ENCODE measurements at places on chromosomes 16 and 17.

DNA sequence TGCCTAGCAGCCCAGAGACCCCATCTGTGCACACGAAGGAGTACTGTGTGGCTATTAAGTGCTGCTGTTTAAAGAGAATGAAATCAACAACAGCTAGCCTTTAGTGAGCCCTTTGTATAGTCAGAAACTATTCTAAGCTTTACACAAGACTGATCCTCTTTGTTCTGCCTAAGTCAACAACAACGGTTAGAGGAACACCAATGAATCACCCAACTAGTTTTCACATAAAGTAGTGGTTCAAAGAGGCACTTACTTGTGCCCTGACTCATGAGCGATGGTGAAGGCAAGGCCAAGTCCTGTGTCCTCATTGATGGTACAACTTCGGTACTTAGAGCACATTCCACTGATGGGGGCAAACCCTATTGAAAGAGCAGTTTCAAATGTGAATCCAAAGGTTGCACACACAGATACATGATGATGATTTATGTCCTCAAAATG is 75.8 kb downstream of the ADAMTS18 start:
- DNase-seq = no peak

- DNase-seq = no peak
These were observed 20.9 kb upstream of the ABCC1 start for GRCh38 chr16:15928261-15929104.

GRCh38 chr17:9805769-9806168 is 14.4 kb upstream of the DHRS7C start:
- no peak for DNase-seq

- no peak for DNase-seq
These were observed 1.7 kb downstream of the TNFRSF13B start for GRCh38 chr17:16969931-16970906.

- DNase-seq = no peak
These were observed 13.6 kb downstream of the TAC4 start for GRCh38 chr17:49834118-49834743.

DNA sequence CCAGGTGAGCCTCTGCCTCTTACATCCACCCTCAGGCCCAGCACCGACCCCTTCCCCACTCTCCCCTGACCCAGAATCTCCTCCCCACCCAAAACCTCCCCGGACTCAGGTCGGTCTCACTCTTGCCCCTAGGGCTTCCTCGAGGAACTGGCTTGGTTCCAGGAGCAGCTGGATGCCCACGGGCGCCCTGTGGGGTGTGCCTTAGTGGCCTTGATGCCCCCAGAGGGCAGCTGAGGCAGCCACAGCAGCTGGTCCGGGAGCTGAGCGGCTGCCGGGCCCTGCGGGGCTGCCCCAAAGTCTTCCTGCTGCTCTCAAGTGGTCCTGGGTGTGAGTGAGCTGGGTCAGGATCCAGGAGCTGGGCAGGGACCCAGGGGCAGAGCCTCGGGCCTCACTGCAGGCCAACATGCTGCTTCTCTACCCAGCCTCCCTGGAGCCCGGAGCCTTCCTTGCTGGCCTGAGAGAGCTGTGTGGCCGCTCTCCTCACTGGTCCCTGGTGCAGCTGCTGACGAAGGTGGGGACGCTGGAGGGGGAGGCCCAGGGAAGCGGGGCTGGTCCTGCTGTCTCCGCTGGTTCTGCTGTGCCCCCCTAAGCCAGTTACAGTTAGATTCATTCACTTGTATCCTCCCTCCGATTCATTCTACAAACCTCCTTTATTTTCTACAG is 9.6 kb downstream of the ZNF213 start:
- no peak for DNase-seq

DNA sequence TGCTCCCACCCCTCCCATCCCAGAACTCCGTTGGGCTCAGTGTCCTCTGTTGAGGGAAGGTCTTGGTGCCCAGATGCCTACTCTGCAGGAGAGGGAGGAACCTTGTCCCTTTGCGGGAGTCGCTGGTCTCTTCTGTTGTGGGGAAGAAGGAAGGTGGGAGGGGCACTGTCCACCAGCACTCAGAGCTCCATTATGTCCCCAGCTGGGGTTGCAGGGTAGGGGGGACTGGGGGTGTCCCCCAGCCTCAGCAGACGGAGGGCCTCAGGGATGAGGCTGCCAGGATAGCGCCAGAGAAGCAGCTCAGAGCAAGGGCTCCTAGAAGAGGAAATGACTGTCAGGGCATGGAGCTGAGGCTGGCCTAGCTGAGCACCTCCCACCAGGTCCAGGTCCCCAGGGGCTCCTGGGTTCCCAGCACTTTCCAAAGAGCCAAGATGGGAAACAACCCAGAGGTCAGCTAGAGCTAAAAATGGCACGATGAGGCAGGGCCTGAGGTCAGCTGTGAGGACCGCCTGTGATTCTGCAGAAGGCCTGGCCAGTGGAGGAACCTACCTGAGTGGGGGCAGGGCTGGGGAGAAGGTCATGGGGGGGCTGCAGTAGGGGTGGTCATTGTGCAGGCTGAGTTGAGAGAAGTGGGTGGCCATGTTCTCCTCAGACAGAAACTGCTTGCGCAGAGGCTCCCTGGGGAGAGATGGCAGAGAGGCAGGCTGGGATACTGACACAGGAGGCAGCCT is 893 bp downstream of the HCFC1R1 start:
- DNase-seq = no peak

- DNase-seq = no peak
These were observed 67.4 kb downstream of the SIAH1 start for GRCh38 chr16:48317614-48318315.

GRCh38 chr17:49667854-49668253 is 10.0 kb downstream of the SPOP start:
- DNase-seq = no peak

- DNase-seq = peak; percentile 89
These were observed at the start of gene C17orf107 for GRCh38 chr17:4899341-4900230. Gene C17orf107, plus strand, starts transcription at chr17:4899536. Its CDS starts 227 bp downstream, at chr17:4899763.
